WTC11 (cell line): ENCODE measurements at places on chromosomes 11 and 22.

GRCh38 chr11:117720061-117720511 is 76.9 kb downstream of the DSCAML1 start:
- DNase-seq: peak; percentile 35

DNA sequence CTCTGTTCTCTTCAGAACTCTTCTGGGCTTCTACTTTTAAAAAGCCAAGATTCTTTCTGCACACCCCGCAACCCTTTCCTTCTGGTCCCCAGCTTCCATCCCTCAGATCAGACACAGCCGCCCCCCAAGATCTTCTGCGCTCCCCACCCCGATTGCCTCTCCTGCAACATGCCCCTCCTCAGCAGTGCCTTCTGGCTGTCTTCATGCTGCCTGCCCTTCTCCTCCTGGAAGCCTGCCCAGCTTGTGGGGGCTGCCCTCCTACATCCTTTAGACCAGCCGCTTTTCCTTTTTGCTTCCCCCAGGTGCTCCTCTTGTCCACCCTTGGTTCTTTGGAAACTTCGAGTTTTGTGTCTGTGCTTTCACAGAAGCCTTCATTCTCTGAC is 144.2 kb downstream of the FEZ1 start:
- DNase-seq: no peak

- no peak for DNase-seq
Measured at GRCh38 chr11:72146625-72147024, 11.1 kb downstream of the FOLR3 start.

- DNase-seq: no peak
Measured at GRCh38 chr11:95863486-95864140, 60.3 kb downstream of the MTMR2 start.

GRCh38 chr11:116164843-116165242 is 607.9 kb downstream of the BUD13 start:
- no peak for DNase-seq
